ENCODE measurements at places on chromosomes 3 and 15. TPM values are rescaled to one million over a fixed set of nuclear protein-coding genes. Genes with fewer than 3 reads are reported as not detected.

The ACOX2 gene
- 8.8 TPM for total RNA-seq

The RBPMS2 gene
- total RNA-seq = 8.9 TPM

The TTC21A gene
- 1.9 TPM for total RNA-seq

The C3orf20 gene
- not detected for total RNA-seq
